ENCODE measurements at places on chromosomes 7 and 10.
A peak's percentile ranks its signal among the peaks of the same experiment; 100 is the strongest.

GRCh38 chr10:21336476-21337170 lies 188.9 kb downstream of the SKIDA1 start:
- no peak for DNase-seq

DNA sequence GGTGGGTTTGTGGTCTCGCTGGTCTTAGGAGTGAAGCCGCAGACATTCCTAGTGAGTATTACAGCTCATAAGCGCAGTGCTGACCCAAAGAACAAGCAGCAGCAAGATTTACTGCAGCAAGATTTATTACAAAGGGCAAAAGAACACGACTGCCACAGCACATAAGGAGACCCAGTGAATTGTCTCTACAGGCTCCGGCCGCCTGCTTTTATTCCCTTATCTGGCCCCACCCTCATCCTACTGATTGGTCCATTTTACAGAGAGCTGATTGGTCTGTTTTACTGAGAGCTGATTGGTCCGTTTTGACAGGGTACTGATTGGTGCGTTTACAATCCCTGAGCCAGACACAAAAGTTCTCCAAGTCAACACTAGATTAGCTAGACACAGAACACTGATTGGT lies 82.1 kb downstream of the VIPR2 start:
- DNase-seq: no peak

- DNase-seq: no peak
These were observed 105.5 kb upstream of the CHST15 start for GRCh38 chr10:124198871-124199270.

DNA sequence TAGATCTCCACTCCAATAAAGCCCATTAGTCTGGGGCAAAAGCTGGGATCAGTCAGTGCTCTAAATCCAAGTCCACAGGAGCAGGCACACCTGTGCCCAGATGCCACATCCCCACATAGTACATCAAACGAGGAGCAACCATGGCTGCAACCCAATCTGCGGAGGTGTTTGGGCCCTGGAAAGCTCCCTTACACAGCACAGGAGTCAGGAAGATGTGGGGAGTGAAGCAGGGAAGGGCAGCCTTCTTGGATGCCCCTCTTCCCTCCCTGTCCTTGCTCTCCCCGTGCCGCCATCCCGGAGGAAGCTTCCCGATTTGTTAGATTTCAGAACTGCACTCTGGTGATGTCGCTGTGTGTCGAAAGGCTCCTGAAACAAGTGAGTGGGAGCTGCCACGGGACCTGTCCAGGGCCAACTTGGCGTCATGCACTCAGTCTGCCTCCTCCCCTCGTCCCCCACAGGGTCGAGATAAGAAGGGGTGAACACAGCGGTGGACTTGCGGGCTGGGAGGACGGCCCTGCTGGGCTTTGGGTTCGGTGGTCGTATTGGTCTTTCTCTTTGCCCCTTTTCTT lies 230.6 kb upstream of the GRB10 start:
- no peak for DNase-seq

DNA sequence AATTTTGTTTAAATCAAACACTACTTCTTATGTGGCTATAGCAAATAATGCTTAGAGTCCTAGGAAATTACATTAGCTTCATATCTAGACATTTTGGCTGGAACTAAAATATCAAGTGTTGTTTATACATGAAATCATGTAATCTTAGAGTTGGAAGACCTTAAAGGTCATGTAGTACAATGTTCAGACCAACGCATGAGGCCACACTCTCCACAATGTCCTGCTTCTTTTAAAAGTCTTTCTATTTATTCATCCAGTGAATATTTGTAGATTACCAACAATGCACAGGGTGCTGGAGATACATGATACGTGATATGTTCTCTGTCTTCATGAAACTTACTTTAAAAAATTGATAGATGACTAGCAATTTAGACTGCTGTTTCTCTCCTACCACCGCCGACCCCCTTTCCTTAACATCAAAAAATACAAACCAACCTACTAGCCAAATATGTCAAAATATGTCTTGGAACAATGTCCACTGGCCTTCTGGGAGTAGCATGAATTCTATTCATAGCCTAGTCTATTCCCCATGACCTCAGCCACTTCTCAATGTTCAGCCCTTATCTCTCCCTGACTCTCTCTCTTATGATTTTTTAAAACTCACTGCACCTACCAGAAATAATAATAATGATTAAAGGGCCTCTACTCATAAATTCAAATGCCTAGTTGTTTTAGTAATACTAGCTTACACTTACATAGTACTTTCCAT lies 59.5 kb upstream of the CAV2 start:
- DNase-seq: no peak

DNA sequence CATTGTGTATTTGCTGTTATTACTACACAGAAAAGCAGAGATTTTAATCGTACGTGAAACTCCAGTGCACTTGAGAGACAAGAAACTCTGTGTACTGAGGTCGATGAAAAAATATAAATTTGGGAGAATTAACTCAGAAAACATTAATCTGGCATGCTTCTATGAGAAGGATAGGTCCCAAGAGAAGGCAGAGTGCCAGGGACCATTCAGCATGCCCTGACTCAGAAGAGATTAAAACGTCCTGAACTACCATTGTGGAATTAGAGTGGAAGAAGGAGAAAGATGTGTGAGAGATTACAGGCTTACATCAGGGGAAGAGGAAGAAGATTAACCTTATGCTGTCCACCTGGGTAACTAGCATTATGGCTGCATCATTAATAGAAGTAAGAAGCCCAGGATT lies 72.4 kb downstream of the REEP3 start:
- DNase-seq: no peak

- no peak for DNase-seq
These were observed 636.6 kb downstream of the SDK1 start for GRCh38 chr7:3937605-3938004.

DNA sequence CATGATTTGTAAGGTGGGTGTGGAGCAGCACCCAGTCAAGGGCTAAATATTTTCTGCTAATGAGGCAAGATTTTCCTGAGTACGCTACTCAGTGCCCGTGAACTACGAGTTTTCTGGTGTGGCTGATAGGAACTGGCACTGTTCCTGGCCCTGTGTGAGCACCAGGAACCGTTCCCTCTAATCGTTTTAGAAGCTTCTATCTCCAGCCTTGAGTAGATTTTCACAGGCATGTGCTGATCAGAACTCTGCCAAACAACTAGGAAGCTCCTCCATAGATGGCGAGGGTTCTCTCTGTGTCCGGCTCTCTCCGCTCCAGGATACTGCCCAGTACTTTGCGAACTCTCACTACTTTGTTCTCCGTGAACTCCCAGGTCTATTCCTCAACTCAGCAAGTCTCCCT lies 17.7 kb downstream of the TRIM4 start:
- no peak for DNase-seq

- DNase-seq: no peak
These were observed 57.6 kb upstream of the HBP1 start for GRCh38 chr7:107111196-107111595.

DNA sequence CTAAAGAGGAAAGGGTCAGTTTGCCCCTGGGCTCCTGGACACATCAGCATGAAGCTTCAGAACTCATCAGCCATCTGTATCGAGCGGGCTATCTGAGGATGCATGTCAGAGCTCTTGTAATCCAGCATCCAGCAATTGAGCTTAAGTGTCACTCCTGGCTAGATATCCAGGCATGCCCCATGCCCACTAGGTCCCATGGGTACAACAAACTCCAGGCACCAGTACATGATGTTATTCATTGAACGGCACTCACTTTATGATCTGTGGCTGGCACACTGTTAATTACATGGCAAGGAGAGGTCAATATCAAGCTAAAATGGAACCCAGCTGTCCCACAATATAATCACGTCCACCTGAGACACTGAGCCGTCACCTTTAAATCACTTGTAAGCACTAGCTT lies 274.2 kb downstream of the ELMO1 start:
- DNase-seq: no peak

- DNase-seq: no peak
These were observed 7.5 kb downstream of the MPP7 start for GRCh38 chr10:28295336-28295735.

GRCh38 chr10:86687750-86688149 lies 19.4 kb downstream of the LDB3 start:
- no peak for DNase-seq

DNA sequence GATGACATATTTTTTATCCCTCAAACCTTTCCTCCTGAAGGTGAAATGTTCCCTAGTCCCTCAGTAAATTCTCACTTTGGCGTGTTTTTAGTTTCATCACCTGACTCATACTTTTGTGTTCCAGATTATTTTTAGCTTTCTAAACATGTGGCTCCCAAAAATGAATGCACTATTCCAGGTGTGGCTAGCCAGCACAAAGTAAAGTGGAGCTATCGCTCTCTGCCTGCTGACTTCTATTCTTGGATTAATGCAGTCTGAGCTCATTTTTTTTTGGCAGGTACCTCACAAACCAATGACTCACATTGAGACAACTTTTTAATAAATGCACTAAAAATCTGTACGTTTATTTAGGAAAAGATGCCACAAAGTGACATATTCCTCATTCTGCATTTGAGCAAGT lies 58.8 kb upstream of the LANCL2 start:
- DNase-seq: no peak

DNA sequence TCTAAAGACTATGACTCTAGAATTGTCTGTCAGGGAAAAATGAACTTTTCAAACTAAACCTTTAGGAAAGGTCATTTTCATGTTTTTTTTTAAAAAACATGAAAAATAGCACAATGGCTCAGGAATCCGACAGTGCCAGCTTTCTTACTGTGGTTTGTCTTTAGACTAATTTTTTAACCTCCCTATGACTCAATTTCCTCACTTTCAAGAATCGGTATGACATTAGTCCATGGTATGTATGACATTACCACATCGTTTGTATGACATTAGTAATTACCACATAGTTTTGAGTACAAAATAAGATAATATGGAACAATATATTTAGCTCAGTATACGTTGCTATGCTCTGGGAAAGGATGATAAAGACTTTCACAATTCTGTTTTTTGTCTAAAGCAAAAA lies 383.2 kb downstream of the PTPRN2 start:
- no peak for DNase-seq

DNA sequence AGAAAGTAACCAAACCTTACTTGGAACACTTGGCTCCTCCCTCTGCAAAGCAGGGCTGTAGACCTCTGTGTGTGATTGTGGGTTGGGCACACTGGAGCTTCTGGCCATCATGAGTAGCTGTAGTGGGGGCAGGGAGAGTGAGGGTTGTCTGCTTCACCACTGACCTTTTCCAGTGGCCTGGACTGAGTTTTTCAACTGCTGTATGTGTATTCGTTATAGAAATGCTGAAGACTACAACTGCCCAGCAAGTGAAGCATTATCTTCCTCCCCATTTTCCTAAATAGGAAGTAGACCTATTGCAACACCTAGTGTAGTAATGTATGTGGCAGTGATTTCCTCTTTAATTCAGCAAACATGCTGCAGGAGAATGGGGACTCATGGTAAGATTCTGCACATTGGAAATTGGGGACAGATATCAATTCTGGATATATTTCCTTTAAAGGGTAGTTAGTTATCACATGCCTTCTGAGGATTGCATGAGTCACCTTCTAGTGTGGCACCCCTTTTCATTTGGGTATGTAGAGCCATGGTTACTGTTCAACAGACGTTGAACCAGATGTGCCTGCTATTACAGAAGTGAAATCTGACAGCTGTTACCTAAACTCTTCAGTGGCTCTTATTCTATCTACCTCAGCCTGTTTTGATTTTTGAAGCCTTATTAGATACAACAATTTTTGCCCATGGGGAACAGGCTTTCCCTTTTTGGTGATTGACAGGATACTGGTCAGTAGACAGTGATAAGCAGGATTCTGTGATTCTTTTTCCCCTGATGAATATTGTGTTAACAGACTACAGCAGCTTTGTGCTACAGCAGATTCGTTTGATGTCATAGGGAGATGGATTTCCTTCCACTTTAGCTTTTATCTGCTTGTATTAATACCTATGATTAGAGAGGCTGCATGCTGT lies 130.9 kb downstream of the SND1 start:
- no peak for DNase-seq

GRCh38 chr10:6543431-6544005 lies 36.6 kb downstream of the PRKCQ start:
- no peak for DNase-seq

DNA sequence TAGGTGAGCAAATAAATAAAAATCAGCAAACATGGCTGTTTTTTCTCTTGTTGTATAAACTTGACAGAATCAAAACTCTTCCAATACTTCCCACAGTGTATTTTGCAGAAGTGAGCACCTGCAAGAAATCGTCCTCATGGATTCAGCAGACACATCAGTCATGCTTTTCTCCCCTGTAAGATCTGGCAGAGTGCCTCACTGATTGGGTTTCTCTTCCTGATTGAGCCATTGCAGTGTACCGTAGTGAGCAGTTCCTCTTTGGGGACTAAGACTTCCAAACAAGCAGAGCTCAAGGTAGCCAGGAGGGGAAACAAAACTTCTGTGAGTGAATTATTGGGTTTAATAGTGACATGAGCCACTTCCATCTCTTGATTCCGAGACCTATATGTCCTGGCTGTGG lies 2.2 kb upstream of the CCDC3 start:
- no peak for DNase-seq

GRCh38 chr7:51024867-51025266 lies 242.2 kb upstream of the GRB10 start:
- DNase-seq: peak; percentile 9

- no peak for DNase-seq
These were observed 469.0 kb downstream of the TFEC start for GRCh38 chr7:115561335-115562110.

DNA sequence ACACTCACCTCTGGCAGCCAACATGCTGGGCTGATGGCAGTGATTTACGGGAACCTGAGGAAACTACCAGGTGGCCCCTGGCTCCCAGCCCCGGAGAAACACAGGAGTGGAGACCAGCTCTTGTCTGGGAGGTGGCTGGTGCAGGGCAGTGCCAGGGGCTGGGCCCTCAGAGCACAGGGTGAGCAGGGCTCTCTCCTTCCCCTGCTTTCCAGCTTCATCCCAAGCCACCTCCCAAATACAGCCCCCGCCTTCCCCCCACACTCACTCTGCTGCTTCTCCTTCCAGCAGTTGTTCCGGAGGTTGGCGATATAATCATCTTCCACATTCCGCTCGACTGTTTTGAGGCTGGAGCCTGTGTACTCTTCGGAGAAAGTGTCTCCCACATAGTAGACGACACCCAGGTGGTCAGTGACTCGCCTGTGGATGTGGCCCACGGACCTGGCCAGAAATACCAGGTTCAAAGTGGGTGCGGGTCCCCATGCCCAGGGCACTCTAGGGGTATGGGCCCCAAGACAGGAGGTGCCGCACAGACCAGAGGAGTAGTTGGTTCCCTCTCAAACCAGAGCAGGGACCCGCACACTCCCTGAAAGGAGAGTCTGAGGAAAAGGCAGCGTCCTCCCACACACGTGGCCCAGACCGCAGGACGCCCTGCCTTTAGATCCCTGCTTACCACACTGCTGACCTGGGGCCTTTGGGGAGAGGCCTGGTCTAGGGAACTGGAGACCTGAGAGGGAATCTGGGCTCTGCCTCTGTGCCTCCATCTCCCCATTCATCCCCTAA lies 18.3 kb downstream of the DNAJB12 start:
- no peak for DNase-seq

GRCh38 chr7:138352570-138353461 lies 107.2 kb upstream of the TRIM24 start:
- no peak for DNase-seq

GRCh38 chr7:87347207-87347606 lies 1.7 kb downstream of the CROT start:
- DNase-seq: no peak
